ENCODE measurements at places on chromosomes 4 and X.

DNA sequence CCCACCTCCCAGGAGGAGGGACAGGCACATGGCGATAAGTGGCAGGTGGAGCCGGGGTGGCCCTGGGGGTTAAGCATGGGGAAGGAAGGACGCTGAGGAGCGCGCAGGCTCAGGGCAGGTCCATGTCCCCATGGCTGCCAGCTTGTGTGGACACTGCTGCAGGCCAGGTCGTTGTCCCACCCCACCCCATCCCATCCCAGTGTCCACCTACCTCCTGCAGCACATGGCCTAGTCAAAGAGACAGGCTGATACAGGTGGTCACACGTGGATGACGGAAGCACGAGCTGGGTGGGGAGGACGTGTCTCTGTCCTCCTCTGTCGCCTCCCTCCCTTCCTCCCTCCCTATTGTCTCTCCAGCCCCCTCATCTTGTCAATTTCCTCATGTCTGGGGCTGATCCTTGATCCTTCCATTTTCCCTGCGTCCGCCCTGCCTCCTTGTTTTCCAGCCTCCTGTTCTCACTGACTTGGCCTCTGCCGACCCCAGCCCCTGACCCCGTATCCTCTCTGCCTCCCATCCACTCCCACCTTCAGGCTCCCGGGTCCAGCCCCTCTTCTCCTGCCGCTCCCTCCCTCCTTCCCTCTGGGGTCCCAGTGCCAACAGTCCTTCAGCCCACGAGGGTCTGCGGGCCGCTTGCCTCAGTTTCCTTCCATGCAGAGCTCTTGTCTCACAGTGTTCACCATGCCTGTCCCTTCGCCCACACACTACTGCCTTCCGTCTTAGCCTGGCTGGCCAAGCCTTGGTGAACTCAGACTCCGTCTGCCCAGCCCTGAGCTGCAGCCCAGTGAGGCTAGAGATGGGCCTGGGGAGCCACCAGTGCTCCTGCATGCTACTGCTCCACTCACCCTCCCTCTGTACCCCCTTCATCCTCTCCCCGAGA lies 15.5 kb upstream of the ADD1 start:
- DNase-seq, result no peak

- no peak for DNase-seq
Observed at GRCh38 chr4:5824635-5825034, 68.3 kb downstream of the CRMP1 start.

DNA sequence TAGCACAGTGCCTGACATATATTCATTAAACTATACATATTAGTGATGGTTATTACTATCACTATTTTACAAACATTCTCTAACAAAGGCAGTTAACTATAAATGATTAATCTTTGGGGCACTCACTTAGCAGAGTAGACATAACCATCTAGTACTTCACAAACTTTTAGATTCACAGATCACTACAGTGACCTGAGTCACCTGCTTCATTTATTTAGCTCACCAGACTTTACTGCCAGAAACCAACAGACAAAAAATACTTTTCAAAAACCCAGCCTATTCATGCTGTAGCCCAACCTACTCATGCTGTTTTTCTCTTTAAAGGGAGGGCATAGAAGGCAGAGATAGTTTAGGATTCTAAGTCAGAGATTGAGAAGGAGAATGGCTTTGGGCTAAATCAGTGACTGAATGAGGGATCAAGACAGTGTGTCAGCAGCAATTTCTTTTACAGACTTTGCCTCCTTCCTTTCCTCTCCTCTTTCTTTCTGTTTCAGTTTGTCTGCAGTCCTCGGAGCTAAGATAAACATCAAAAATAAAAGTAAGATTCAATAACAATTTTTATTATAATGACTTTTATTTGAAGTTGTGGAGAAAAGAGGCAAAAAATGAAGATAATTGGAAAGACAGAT lies 34.7 kb upstream of the PDE5A start:
- DNase-seq, result no peak

- DNase-seq, result no peak
Observed at GRCh38 chrX:4690521-4690920, 977.1 kb upstream of the PRKX start.

GRCh38 chr4:28177641-28178040 lies 1317.0 kb downstream of the STIM2 start:
- no peak for DNase-seq

DNA sequence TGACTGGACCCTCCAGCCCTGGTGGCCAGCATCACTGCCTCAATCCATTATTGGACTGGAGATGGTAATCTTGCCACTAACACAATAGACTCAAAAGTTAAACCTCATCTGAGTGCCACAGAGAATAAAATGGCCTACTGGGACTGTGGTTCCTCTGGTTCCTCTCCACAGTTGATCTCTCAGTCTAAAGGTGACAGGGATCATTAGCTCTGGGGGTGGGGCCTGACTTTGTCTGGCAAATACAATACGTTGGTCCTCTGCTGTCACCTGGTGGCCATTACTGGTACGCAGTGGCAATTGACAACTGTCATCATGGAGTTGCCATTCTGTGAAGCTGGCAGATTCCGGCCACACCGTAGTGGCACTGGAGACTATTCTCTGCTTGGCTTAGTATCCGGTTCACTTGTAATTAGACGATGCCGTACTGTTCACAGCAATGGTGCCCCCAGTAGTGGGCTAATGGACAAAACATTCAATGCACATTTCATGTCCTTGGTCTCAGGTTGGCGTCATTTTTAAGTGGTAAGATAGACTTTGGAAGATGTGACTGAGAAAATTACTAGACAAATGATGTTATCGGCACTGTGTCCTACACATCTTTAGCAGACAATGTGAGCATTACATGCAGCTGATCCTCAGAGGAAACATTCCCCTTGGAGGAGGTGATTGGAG lies 6.7 kb downstream of the FGFBP2 start:
- DNase-seq, result no peak

All from NCI-H1436 (cell line).